ENCODE measurements at places on chromosomes 3 and 15. TPM values are rescaled to one million over a fixed set of nuclear protein-coding genes. Genes with fewer than 3 reads are reported as not detected.

DNA sequence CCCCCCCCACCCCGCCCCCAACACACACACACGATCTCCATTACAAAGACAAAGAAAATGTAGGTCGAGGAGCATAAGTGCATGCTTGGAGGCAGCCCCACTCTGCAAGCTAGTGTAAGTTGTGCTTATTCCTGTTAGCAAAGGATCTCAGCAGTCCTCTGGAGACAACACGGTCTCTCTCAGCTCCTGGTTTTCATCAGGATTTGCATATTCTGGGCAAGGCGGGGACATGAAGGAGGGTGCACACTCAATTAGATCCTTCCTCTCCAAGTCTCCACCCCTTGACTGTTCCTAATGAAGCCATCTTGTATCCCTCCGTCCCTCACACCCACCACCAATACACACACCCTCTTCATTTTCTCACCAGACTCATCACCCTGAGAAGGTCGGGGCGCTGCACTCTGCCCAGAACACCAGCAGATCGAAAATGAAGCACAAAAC, 63.8 kb downstream of the MRPL46 start:
- H3K4me1 ChIP-seq: no peaks in the 10 kb centered on the region
- no peak for DNase-seq
- H3K27ac ChIP-seq: no peak overlapping the region
- no peak overlapping the region for H3K4me3 ChIP-seq
- H3K36me3 ChIP-seq: no peaks in the 10 kb centered on the region

DNA sequence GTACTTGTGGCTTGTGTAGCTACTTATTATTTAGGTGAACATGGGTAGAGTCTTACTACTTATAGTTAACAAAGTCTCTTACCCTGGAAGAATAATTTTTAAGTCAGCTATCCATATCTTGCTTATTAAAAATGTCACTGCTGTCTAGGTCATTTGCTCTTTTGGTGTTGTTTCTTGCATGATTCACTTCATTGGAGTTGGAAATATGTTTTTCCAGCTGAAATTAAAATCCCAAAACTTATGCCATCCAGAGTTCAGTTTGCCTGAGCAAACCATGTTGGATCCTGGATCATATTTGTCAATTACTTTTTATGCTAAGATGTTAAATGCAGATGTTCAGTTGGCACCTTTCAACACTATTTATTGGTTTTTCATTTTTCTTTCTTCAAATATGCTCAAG, 421.0 kb upstream of the RBMS3 start:
- no peaks in the 10 kb centered on the region for H3K36me3 ChIP-seq
- no peak overlapping the region for H3K27ac ChIP-seq

GRCh38 chr15:59413577-59413976, 24.4 kb upstream of the FAM81A start:
- H3K4me1 ChIP-seq: no peaks in the 10 kb centered on the region
- H3K27me3 ChIP-seq: no peaks in the 10 kb centered on the region
- no peak for DNase-seq
- no peaks in the 10 kb centered on the region for H3K36me3 ChIP-seq
- H3K27ac ChIP-seq: no peak overlapping the region
- no peak overlapping the region for H3K4me3 ChIP-seq

- H3K4me1 ChIP-seq: no peaks in the 10 kb centered on the region
- DNase-seq: no peak
- H3K27me3 ChIP-seq: no peaks in the 10 kb centered on the region
- H3K4me3 ChIP-seq: no peak overlapping the region
- no peak overlapping the region for H3K27ac ChIP-seq
- no peaks in the 10 kb centered on the region for H3K36me3 ChIP-seq
Measured at GRCh38 chr3:143135150-143135549, 15.6 kb downstream of the CHST2 start.

GRCh38 chr3:115217678-115218451, 70.8 kb upstream of the ZBTB20 start:
- no peaks in the 10 kb centered on the region for H3K27me3 ChIP-seq
- no peak overlapping the region for H3K4me3 ChIP-seq
- H3K4me1 ChIP-seq: peaks cover 11% of the 10 kb centered on the region
- no peak for DNase-seq

DNA sequence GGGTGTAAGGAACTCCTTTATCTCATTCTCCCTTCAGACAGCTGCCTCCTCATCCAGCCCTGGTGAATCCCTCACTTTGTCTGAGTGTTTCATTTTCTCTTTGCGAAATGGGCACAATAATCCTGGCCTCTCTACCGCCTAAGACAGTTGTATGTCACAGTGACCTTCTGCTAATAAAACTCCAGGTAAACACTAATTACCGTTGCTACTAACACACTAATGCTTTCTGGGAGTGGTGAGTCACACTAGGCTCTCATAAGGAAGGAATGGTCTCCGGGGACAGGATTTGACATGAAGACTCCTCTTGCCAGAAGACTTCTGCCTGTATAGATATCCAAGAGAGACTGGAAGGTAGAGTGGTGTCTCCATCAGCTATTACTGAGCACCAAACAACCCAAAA, 71.7 kb upstream of the SNRK start:
- no peaks in the 10 kb centered on the region for H3K36me3 ChIP-seq
- DNase-seq: no peak
- H3K4me1 ChIP-seq: no peaks in the 10 kb centered on the region
- H3K27ac ChIP-seq: no peak overlapping the region
- H3K4me3 ChIP-seq: no peak overlapping the region

DNA sequence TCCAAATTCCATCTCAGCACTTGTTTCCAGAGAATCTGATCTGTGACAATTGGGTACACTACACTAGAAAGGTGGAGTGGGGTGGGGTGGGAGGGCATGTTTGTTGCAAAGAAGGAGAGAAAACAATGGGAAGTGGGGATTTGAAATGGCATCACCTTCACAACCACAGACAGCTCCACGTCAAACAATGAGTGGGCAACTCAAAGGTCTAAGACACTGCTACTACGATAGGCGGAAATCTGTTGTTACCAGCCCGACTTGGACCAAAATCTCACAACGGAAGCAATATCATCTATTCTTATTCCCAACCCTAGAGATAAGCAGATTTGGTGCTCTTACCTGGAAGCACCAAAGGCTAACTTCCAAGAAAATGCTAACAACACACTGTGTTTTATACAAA, 3.3 kb downstream of the CYP19A1 start:
- no peak overlapping the region for H3K4me3 ChIP-seq
- DNase-seq: no peak
- H3K36me3 ChIP-seq: no peaks in the 10 kb centered on the region
- peaks cover 16% of the 10 kb centered on the region for H3K4me1 ChIP-seq
- H3K27ac ChIP-seq: no peak overlapping the region

PCSK6 gene
- 13.8 TPM for total RNA-seq

KNG1 gene
- total RNA-seq: not detected
